ENCODE measurements at places on chromosomes 3 and 15.

DNA sequence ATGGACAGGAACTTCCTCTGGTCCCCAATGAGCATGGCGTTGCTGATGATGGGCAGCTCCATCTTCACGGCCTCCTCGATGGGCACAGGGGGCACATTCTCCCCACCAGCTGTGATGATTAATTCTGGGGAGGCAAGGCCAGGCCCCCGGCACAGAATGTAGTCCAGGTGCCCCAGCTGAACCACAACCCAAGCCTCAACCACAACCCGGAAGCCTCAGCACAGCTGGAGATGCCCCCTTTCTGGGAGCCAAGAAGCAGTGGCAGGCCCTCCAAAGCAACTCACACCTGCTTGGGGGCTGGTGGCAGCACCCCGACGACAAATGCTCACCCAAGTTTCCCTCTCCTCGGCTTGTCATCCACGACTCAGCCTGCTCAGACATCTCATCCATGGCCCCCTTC is 25.2 kb downstream of the IDH3A start:
- no peak for DNase-seq

DNA sequence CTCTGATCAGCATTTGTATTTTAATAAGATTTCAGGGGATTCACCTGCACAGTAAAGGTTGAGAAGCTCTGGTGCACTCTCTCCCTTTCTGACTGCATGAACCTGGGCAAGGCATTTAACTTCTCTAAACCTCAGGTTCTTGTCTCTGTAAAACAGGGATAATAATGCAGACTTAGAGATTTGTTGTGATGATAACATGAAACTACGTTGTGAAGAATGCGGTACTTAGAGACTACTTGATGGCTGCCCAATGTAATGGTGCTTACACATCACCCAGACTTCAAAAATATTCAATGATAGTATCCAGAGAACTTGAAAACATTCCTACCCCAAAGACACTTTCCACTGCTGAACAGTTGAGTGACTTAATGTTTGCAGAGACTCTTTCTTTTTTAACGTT is 19.8 kb upstream of the TNFSF10 start:
- DNase-seq = no peak

- DNase-seq = no peak
Measured at GRCh38 chr3:146117406-146118285, 43.3 kb downstream of the PLOD2 start.

GRCh38 chr3:57444469-57444868 is 99.7 kb downstream of the DNAH12 start:
- no peak for DNase-seq

- no peak for DNase-seq
Measured at GRCh38 chr15:55194256-55194655, 2.5 kb downstream of the RSL24D1 start.

DNA sequence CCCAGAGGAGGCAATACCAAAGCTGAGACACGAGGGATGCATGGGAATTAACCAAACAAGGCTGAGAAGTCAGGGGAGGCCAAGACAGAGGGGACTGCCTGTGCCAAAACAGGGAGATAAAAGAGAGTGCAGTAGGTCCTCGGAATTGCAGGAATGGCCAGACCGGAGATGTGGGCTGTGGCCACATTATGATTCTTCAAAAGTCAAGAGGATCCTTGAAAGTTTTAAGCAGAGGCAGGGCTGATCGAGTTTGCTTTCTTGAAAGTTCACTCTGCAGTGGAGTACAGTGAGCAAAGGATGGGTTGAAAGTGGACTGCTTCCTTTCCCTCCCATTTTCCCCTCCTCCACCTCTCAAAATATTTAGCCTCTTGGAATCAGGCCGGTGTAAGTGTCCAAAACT is 73.9 kb upstream of the ADAMTS9 start:
- DNase-seq = no peak

DNA sequence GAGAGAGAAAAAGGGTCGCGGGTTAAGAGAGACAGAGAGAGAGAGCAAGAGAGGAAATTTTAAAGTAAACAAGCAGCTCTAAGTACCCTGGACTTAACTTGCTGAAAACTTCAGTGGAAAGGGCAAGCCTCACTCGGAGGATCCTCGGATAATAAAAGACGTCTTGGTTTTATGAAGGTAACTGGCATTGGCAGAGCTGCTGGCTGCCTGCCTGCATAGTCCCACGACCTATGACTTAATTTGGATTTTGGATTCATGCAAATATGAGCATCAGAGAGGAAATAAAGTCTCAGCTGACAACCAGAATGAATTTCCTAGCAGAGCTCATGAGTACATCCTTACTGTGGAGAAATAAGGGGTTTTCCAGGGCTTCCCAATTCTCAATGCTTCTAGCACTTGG is 95.1 kb upstream of the PDZRN3 start:
- DNase-seq = no peak

- DNase-seq = no peak
Measured at GRCh38 chr15:52735231-52736089, 54.7 kb downstream of the ONECUT1 start.

DNA sequence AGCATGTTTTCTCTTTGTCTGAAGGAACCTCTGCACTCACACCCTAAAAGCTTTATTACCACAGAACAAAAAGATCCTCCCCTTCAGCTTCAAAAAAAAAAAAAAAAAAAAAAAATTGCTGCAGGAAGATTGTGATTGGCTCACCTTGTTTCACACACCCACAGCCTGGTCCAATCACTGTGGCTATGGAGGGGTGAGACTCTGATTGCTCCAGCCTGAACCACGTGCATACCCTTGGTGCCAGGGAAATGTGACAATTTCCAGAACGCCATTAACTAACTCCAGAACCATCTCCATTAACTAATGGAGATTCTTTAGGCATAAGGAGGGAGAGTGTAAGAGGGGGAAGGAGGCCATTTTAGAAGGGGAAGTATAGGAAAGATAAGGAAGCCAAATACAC is 106.5 kb upstream of the CRBN start:
- no peak for DNase-seq

- DNase-seq = no peak
Measured at GRCh38 chr15:49902685-49903501, 216.1 kb downstream of the ATP8B4 start.

- no peak for DNase-seq
Measured at GRCh38 chr3:178283561-178283960, 252.7 kb upstream of the KCNMB2 start.

DNA sequence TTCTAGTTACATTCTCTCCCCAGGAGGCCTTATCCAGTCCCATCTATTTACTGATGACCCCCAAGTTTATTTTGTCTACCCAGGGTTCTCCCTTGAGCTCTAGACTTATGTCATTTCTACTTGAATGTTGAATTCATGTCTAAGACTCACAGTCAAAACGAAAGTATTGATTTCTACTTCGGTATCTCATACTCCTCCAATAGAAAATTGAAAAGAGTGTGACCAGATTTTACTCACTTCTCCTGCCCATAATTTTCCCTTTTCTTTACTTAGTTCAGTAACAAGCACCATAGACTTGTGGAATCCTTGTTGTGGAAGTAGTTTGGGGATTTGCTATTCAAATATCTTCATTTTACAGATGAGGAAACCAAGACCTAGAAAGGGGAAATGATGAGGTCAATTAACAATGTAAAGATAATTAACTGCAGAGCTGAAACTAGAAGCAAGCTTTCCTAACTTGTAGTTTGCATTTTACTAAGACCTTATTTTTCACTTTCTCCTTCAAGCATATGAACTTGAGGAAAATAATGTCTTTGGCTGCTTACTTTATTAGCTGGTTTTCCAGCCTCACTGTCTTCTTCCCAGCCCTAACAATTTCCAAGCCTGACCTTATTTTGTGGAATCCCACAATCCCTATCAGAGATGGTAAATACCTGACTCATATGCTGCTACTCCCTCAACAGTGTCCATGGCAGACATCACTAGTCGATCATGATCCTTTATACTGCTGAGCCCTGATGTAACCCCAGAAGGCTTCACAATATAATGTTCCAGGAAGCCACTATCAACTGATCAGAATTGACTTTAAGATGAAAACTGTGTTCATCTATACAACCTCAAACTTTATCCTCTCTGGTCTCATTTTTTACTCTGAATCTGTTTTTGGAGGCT is 123.9 kb upstream of the AGBL1 start:
- DNase-seq = no peak

- no peak for DNase-seq
Measured at GRCh38 chr3:43620831-43621655, 768 bp downstream of the ANO10 start.

DNA sequence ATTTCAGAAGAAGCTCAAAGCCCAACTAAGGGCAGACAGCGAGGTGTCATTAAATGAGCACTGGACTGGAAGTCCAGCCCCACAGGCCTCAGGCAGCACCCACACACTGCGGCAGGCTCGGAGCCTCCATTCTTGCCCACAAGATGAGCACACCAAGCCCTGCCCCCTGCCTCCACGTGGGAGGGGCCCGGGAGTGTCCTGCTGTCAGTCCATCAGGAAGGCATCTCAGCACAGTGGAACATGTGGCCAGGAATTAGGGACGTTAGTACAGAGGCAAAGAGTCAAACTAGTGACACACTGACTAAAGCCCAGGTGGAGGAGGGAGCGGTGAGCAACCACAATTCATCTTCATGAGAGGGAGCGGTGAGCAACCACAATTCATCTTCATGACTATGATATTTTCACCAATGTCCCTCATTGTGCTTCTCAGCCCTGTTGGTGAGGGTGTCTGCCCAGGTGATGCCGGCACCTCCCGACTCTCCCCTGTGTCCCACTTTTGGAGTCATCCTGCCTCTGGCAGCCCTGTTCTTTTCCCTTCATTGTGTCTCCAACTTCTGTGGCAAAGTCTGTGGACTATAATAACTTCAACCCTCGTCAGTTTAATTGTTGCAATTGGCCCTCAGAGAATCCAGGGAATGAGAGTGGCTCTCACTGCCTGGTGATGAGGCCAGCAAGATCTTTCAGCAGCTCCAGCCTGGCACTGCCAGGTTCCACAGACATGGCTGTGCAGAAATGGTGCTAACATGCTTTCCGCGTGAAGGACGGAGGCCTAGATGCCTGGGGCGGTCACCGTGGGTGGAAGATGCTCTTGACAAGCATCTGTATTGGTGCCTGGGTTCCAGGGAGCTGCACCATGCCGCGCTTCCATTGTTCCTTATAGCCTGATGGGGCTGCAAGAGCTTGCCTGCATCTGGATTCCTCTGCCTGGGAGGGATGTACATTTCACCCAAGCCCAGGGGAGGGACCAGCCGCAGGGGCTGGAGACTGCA is 23.1 kb upstream of the SKOR1 start:
- DNase-seq = no peak

DNA sequence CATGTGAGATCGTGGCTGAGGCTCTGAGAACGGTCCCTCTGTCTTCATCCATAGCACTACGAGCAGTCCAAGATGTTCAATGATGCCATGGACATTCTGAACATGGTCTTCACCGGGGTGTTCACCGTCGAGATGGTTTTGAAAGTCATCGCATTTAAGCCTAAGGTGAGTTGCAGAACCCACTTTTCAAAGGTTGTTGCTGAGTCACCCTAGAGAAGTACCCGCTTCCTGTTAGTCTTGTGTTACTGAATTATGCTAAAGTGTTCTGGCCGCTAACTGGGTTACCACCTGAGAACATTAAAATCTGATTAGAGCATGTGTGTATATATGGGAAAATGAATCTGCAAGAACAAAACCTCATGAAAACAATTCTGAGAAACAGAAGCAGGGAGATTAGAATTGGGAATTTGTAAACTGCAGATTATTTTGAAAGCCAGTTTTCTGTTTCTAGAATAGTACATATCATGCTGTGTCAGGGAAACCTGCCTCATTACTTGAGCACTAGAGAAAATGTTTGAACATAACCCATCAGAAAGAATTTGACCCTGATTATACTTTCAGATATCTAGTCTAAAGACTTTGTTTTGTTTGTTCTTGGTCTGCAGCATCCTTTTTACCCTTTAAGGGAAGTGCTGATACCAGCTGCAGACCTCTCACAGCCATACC is 92.6 kb downstream of the CHDH start:
- no peak for DNase-seq

DNA sequence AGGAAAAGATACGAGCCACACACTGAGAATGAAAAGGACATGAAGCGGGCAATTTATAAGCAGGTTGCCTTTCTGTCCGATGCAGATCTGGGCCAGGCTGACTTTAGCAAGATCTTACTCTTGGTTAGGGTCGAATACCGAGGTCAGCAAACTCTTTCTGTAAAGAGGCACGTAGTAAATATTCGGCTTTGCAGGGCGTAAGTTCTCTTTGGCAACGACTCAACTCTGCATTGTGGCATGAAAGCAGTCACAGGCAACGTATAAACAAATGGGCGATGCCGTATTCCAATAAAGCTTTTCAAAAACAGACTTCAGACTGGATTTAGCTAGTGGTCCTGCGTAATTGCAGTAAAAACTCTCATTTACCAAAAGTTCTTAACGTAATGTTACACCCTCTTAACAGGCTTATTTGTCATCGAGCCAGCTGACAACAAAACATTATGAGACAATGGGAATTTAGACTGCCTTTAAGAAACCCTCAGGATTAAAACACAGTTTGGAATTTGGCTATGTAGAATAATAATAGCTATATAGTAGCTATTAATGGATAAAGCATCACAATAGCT is 13.1 kb upstream of the RPL35A start:
- DNase-seq = no peak

GRCh38 chr3:174325171-174325570 is 534.0 kb upstream of the NAALADL2 start:
- DNase-seq = no peak

DNA sequence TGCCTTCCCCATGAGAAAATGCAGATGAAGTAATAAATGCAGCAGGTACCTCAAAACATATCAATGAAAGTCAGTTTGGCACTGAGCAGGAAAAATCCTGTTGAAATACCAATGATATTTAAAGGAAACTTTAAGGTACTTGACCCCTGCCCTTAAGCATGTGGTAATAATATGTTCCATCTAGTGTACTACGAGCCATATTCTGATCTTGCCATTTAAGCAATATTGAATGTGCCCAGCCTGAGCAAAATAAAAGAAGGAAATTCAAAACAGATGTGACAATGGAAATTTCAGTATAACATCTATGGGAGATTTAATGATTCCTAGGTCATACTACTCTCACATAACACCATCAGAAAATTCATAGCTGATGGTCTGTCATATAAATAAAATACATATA is 191.8 kb upstream of the CGNL1 start:
- no peak for DNase-seq

DNA sequence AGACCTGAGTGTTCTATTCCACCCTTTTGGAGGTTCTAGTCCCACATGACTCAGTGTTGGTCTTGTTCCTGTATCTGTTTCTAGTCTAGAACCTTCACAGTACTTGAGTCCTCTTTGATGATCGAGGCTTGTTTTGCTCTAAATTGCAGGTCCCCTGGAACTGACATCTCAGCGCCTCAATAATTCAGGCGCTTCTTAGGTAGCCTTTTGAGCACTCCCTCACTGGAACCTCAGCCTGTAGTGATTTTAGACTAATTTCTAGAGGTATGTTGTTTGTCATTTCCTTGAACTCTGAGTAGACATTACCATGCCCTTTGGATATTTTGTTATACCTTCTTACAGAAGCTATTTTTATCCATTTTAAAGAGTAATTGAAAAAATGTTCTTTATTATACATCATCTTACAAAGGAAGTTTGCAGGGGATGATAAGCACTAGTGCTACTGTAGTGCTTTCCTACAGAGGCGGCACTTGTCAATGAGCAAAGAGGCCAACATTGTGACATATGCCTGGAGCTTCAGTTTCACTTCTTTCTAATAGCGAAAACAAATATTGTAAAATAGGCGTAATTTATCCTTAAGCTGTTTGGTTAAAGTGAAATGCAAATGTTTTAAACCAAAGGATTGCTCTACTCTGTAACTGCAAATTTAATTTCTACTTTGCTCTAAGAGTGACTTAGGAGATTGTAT is 75.7 kb downstream of the EFL1 start:
- no peak for DNase-seq
